ENCODE measurements at places on chromosomes 6 and 20.
A peak's percentile ranks its signal among the peaks of the same experiment; 100 is the strongest.

DNA sequence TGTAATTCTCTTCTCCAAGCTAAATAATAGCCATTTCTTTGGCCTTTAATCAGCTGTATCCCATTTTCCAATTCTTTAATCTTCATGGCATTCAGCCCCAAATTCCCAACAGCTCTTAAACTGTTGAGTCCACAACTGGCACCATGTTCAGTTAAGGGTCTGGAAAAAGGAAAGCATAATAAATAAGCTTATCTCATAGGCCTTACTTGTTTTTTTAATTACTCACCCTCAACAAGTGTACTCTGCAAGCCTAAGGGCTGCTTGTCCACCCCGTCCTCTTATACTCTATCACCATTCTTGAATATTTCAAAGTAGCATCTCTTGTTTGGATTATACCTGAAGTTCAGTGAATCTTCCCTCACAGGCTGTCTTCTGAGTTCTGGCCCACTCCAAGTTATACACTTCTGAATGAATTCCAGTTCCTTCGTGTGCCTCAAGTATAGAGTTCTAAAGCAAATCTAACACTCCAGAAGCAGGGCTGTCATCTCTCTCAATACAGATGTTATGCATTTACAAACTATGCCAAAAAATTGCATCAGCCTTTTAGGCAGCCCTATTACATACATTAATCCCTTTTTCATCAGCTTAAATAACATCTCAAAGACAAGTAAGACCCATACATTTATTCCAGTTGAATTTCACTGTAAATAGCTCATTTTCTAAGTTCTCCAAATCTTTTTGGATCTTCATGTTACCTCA, 98.7 kb downstream of the COL21A1 start:
- H3K4me3 ChIP-seq: no peak overlapping the region
- H3K27me3 ChIP-seq: no peaks in the 10 kb centered on the region
- no peak for DNase-seq
- no peaks in the 10 kb centered on the region for H3K4me1 ChIP-seq

DNA sequence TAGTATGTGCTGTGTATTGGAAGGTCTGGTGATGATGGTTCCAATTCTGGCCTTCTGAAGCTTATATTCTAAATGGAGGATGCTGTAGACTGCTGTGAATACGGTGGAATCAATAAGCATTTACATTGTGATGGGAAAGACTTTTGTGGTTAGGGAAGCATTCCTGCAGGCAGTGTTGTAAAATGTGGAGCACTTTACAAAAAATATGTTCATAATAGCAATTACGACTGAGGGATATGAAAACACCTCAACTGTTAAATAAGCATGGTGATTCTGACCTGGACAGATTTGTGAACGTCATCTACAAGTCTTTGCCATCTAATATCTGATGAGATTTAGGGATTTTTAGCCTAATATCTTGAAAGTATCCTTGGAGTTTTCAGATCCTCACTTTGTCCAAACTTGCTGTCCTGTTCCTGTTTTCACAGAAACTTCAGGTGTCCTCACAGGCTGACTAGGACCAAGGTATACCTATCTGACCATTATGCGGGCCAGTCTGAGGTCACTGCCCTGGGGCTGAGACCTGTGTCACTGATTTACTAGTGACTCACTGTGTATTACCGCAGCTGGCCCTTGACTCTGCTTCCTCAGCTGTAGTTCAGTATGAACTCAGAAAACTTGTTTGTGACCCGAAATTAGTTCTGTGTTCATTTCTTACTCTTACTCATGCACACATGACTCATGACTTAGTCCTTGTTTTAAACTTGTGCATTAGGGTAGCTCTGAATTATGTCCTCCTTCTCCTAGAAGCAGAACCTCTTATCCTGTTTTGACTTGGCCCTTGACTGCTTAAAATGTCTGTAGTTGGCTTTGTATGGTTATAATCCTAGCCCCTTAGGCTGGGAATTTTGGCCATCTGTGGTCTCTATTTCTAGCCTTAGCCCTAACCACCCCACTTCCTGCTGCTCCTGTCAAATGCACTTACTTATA, 343.0 kb downstream of the CDKAL1 start:
- H3K4me1 ChIP-seq: peaks cover 27% of the 10 kb centered on the region
- no peak overlapping the region for H3K4me3 ChIP-seq
- peak overlapping the region; percentile 73 for H3K27ac ChIP-seq
- H3K36me3 ChIP-seq: no peaks in the 10 kb centered on the region

GRCh38 chr6:84652356-84653026, 111.9 kb downstream of the TBX18 start:
- DNase-seq: no peak
- H3K4me3 ChIP-seq: no peak overlapping the region
- H3K36me3 ChIP-seq: no peaks in the 10 kb centered on the region
- H3K4me1 ChIP-seq: peaks cover 4% of the 10 kb centered on the region
- H3K27ac ChIP-seq: no peak overlapping the region

DNA sequence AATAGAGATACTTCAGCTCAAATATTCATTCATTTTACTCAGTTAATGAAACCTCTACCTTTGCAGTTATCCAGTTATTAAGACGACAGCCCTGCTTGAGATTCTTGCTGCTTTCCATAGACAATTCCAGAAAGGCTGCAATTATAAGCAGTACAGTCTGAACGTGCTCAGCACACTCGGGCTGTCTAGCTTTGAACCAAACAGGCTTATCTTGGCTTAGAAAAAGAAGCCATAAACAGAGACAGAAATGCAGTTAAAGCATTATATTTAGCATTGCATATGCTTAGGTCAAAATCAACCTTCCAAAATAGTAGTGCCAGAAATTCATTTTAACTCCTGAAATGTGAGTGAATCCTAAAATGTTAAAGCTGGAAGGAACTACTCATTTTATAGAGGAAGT, 204.1 kb upstream of the KCNQ5 start:
- no peak overlapping the region for H3K27ac ChIP-seq
- H3K36me3 ChIP-seq: no peaks in the 10 kb centered on the region
- no peak for DNase-seq
- peaks cover 22% of the 10 kb centered on the region for H3K4me1 ChIP-seq
- H3K4me3 ChIP-seq: no peak overlapping the region

DNA sequence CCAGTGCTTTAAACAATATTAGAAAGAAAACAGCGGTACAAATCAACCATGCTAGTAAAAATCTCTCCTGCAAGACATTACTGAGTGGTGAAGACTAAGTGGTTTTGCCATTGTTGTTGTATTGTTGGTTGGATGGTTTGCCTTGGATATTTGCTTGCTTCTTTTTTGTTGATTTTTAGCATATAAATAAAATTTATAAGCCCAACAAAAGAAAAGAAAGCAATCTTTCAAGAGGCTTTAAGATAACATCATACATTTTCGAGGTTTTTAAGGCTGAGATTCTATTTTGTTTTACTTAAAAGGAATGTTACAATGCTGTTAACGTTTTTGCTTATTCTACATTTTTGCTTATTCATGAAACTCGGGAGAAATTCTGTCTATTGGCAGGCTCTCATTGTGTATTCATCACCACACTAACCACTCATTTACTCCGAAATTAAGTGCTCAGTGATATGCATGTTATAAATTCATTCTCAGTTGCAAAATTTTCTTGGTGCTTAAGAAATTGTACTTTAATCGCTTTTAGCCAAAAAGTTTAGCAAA, 139.1 kb downstream of the LAMA2 start:
- no peaks in the 10 kb centered on the region for H3K36me3 ChIP-seq
- no peaks in the 10 kb centered on the region for H3K27me3 ChIP-seq
- no peak overlapping the region for H3K27ac ChIP-seq
- no peak for DNase-seq
- no peaks in the 10 kb centered on the region for H3K4me1 ChIP-seq

- peaks cover 19% of the 10 kb centered on the region for H3K36me3 ChIP-seq
- no peaks in the 10 kb centered on the region for H3K4me1 ChIP-seq
Observed at GRCh38 chr20:37072293-37073196, 23.3 kb downstream of the RBL1 start.

- no peaks in the 10 kb centered on the region for H3K36me3 ChIP-seq
- peaks cover 4% of the 10 kb centered on the region for H3K27me3 ChIP-seq
- no peaks in the 10 kb centered on the region for H3K4me1 ChIP-seq
- no peak overlapping the region for H3K27ac ChIP-seq
- no peak for DNase-seq
Observed at GRCh38 chr20:24872291-24873024, 76.6 kb upstream of the CST7 start.

Measured in type B pancreatic cell (in vitro differentiated cells).